ENCODE measurements at places on chromosomes 4 and X.

DNA sequence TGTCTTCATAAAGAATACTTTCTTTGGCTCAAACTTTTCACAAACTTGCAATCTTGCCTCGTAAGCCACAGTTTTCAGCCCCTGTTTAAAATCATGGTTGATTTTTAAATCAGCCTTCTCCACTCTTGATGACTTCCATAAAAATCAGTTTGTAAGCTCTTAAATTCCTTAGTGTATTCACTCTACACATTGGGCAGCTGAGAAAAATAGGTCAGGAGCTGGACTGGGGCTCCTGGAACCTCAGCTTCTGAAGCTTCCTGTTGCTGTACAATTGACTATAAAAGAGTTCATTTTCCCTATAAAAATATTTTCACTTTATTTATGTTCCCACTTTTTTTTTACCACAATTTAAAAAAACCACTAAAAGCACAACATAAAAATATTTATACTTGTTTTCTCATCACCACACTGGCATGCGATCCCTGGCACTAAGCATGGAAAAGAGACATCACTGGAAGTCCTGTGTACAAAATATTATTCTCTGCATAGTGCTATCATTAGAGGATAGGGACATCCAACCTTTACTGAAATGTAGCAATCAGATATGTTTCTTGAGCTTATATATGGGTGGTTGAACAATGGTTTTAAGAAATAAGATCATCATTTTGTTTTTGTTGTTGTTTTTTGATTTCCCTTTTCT is 345.7 kb downstream of the FBXO8 start:
- no peak for DNase-seq

DNA sequence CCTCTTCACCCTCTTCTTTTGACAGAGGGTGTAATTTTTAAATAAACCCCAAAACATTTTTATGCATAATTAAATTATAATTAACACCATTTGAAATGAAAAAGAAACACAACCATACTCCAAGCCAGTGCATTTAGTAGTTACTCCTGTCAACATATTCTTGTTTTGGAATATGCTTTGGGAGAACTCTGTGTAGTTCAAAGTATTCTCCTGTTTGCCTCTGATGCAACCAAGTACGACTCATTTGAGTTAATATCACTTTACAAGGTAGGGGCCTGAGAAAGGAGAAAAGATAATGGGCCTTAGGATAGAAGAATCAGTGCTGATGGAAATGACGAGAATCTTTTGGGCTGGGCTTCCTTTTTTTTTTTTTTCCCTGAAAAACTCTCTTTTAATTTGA is 2.7 kb downstream of the PTPN13 start:
- no peak for DNase-seq

DNA sequence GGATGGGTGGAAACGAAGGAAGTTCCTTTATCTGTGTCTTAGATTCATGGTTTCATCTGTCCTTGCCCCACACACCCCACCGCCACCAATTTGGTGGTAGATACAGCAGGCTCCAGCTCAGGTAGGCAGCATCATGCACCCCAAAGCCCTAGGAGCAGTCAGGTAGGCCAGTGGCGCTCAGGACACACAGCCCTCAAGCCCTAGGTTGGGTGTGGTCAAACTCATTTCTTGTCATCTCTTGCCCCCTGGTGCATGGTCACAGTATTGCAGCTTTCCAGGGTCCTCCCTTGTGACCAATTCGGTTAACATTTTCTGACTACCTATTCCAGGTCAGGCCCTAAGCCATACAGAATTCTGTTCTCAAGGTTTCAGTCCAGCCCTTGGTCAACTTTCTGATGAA is 14.5 kb upstream of the PRRG3 start:
- no peak for DNase-seq

- DNase-seq: no peak
These were observed 2.7 kb downstream of the FAT4 start for GRCh38 chr4:125317525-125317877.

DNA sequence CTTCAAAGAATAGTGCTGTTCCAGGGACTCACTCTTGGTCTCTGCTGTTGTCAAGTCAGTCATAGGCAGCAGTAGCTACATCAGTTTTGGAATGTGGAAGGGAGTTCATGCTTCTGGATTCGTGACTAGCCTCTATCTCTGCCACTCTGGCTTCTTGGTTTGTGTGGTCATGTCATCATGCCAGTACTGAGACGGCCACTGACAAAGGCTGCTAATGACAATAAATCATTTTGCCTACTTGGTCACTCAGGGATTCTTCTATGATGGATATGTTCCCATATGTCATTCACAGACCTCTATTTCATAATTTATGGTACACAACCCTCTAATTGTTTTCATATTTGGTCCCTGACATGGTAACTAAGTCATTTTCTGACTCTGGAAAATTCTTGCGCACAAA is 450.8 kb upstream of the BOD1L1 start:
- no peak for DNase-seq

GRCh38 chr4:168138143-168138542 is 45.8 kb downstream of the ANXA10 start:
- DNase-seq: no peak

All from omental fat pad (tissue), 4 donors.